ENCODE measurements at places on chromosomes 2 and 18. TPM values are rescaled to one million over a fixed set of nuclear protein-coding genes. Genes with fewer than 3 reads are reported as not detected.
A peak's percentile ranks its signal among the peaks of the same experiment; 100 is the strongest.

NTSR2 gene
- not detected for polyA plus RNA-seq

DNA sequence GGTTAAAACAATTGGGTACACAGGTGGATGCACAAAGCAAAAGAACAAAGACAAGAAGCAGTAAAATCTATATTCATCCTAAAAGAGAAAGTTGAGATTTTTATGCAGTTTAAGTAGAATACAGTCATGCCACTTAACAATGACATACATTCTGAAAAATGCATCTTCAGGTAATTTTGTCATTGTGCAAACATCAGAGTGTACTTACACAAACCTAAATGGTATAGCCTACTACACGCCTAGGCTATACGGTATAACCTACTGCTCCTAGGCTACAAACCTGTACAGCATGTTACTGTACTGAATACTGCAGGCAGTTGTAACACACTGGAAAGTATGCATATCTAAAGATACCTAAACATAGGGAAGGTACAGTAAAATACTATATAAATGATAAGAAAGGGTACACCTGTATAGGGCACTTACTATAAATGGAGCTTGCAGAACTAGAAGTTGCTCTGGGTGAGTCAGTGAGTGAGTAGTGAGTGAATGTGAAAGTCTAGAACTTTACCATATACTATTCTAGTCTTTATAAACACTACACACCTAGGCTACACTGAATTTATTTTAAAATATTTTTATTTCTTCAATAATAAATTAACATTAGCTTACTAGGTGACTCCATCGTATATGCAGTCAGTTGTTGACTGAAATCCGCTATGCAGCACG, 132.9 kb downstream of the BARD1 start:
- DNase-seq: no peak

- peak; percentile 77 for DNase-seq
Observed at GRCh38 chr18:59715966-59716369, 18.7 kb upstream of the CCBE1 start.

GRCh38 chr2:55010915-55011314, 39.3 kb downstream of the RTN4 start:
- no peak for DNase-seq

DNA sequence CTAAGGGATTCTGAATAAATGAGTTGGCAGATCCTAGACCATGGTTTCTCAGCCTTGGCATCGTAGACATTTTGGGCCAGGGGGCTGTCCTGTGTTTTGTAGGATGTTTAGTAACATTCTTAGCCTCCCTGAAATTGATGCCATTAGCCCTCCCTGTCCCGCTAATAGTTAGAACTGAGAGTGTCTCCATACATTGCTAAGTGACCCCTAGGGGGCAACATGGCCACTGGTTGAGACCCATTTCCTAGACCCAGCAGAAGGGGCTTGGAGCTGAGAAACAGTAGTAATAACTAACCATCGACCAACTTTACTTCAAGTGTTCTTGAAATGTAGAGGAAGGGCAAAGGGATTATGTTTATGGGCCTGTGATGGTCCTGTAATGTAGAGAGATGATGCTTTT, 40.8 kb downstream of the KCMF1 start:
- no peak for DNase-seq

CCDC148 gene
- 0.04 TPM for polyA plus RNA-seq

Measured in endothelial cell of umbilical vein (primary cell).